ENCODE measurements at places on chromosomes 7 and 10.

GRCh38 chr10:22849077-22849805 lies 78.6 kb upstream of the ARMC3 start:
- no peak for DNase-seq

DNA sequence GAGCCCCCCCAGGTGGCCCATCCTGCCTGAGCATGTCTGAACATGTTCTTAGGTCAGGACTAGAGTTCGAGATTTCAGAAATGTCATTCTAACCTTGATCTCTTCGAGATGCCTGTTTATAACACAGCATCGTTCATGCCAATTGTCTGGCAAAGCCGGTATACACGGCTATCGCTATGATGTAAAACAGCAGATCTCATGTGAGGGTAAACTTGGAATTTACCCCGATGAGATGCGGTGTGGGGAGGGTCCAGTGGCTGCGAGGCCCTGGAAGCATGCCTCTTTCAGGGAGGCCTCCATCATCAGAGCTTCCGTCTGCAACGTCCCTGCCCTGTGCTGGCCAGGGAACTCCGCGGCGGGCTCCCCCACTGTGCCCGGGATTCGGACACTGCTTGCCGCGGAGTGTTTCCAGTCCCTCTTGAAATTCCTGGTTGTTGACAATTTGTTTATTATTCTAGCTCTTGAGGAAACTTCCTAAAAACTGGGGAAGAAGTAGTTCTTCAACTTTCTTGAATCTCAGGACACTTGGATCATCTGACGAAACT lies 168.6 kb upstream of the RHEB start:
- no peak for DNase-seq

DNA sequence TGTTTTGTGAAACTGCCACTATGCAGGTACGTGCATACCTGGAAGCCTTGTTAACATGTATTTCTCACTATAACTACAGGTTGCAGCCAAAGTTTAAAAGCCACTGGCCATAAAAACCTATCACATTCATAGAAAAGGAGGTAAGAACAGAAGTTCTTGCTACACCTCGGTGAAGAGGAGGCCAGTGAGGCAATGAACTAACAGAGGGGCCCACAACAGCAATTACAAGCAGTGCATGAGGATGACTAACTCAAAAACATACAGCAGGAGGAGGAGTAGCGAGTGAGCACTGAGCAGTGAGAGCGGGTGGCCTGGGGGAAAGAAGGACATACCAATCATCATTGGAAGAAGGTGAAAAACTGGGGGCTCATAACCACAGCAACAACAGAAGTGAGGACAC lies 51.6 kb downstream of the NUDCD3 start:
- no peak for DNase-seq

- DNase-seq = no peak
These were observed 1377.8 kb upstream of the LRRTM3 start for GRCh38 chr10:65548001-65548400.

DNA sequence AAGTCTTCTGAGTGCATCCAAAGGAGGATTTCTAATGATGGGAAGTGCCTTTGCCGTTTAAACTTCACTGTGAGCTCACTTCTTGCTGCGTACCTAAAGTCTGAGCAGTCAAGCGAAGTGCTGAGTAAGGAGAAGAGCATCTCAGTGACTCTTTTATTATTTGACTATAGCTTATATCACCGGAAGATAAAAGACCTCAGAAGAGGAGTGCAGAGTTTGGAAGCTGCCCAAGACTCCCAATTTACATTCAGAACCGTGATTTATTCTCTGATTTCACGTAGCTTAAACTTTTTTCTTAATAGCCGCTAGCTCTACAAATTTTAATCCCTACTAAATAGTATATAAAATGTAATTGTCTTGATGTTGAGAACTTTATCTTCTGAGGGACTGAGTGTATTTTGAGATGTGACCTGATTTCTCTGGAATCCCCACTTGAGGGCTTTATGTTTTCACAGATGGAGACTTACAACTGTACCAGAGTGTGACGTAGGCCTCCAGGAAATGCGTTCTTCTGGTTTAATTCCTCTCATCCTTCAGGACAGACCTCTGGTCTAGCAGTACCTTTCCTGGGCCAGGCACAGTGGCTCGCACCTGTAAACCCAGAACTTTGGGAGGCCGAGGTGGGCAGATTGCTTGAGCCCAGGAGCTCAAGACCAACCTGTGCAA lies 51.1 kb downstream of the CAMK1D start:
- DNase-seq = no peak

DNA sequence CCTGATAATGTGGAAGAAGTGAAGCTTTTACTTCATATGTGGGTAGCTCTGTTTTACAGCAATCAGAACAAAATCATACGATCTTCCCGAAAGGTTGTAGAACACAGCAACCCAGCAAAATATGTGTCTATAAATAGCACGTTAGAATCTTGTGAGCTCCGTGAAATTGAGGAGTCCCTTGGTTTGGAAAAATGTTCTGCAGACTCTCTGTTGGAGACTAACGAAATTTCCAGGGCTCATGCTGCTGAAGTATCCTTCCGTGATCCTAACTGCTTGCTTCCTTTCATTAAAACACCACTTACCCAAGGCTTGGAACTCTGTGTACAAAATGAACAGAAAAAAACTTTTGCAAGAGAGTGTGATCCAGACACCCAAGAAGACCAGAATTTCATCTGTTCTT lies 57.5 kb downstream of the TASOR2 start:
- DNase-seq = no peak

DNA sequence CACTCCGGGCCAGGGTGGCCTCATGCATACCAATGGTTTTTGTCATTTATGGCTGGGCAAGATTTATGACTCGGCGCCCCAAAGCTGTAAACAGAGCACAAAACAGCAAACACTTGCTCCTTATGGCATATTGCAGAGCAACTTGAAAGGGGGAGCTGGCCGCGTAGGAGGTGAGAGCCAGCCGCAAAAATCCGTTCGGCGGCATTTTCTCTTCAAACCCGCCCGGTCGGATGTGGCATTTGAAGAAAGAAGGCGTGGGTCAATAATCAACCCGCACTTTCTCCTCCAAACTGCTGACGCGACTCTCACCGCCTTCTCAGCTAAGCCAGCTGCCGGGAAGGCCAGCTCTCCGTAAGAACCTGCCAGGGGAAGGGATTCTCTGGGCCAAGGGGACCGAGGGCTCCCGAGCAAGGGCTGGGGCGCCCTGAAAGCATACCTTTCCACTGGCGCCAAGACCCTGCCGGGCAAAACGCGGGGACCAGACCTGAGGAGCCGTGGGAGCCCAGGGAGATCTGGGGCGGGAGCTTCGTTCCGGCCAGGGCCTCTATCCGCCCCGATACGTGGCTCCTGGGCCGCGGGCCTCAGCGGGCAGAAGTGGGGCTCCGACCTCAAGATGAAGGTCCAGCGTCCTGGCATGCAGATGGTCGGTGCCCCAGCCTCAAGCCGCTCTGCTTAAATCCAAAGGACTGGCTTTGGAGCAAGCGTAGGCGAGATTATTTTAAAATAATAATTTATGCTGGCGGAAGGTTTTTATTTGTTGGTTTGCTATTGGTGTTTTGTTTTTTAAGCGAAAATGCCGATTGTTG lies 12.9 kb upstream of the HOXA2 start:
- DNase-seq = no peak

Data from CD4-positive, alpha-beta T cell treated with Interleukin-4 for 1 hour (primary cell).